ENCODE measurements at places on chromosomes 3 and 15.

DNA sequence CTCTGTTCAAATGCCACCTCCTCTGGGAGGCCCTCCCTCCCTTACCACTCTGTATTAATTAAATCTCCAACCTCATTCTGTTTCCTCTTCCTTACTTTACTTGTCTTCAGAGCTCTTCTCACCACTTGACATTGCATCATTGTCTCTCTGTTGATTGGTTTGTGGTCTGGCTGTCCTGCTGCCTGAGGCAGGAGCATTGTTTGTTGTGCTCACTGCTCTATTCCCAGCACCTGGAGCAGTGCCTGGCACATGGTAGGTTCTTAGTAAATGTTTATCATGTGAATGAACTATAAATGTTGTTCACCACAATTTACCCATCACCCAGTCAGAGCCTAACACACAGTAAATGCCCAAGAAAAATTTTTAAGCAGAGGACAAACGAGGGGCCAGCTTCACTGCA lies 6.7 kb upstream of the BFSP2 start:
- DNase-seq = no peak

DNA sequence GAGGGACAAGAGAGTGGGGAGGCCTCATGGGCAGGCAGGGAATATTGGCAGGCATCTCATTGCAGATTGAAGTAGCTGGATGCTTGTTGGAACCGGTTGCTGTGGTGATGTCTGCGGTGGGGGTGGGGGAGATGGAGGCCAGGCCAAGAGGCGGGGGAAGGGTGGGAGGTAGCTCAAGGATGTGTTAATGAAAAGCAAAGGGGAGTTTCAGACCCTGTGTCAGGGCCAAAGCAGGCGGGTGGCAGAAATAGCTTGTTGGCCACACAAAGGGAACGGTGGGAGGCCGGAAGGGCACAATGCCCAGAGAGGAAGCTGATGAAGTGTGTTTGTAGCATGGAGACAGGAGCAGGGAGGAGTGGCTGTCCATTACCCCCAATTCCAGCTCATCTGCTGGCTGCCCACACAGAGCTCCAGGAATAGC lies 28.0 kb downstream of the CCDC33 start:
- no peak for DNase-seq

DNA sequence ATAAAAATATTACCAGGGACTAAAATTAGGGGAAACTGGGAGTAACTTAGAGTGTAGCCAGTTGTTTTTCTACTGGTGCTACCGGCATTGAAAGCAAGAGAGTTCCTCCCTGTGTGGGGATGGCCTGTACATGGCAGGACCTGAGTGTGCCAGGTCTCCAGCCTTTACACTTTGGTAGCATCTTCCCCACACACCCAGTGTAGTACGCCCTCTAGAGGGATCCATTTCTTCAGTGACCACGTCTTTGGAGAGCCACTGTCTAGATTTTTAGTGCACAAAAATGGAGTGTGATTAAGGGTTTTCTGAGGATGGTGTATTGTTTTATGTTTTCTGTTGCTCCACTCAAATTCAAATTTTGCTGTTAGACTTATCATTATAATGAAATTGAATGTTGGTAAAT lies 507.0 kb upstream of the TPRG1 start:
- DNase-seq = peak; percentile 21

- DNase-seq = no peak
Measured at GRCh38 chr3:134357261-134357913, 16.9 kb downstream of the AMOTL2 start.

DNA sequence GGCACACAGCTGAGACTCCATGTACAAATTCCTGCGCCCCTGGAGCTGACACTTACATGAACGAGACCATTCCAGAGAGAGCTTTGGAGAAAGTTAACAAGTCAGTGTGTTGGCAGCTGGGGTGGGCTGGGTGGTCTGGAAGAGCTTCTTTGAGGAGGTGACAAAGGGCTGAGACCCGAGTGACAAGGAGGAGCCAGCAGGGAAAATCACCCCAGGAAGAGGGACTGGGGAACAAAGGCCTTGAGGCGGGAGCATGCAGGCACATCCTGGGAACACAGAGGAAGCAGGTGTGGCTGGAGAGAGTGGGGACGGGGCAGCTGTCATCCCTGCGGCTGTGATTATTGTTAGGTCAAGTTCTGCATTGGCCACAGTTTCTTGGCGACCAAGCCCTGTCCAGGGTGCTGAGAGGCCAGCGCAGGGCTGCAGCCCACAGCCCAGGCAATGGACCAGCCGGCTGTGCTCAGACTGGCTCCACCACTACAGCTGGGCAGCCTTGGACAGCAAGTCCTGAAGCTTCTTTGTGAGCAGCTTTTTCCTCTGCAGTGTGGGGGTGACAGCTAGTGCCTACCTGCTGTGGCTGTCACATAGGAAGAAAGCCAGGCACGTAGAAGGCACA lies 34.2 kb upstream of the PRR23E start:
- DNase-seq = no peak

DNA sequence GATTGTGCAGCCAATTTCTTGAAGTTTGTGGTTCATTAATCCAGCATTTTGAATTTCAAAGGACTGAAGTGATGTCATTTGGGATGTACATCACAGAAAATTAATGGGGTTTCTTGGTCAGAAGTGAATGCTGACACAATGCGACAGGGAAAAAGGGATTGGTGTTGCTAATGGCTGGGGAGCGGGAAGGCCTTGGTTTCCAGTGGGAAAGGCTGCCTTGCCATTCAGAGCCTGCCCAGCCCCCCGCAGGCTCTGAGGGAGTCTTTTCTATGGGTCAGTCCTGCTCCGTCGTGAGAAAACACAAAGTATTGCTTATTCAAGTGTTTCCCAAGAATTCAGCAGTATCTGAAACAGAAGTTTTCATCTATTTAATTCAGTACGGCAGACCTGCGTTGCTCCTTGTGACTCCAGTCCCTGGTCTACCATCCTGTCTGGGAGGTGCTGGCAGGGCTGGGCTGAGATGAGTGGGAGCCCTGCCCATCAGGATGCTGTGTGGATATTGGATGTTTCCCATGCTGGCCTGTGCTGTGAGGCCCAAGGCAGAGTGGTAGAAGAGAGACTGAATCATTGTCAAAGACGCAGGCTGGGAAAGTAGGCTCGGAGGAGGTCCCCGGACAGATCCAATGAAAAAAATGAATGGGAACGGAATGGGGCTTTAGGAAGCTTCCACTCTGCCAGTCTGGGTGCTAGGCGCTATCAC lies 111.2 kb upstream of the KLHL25 start:
- DNase-seq = no peak

DNA sequence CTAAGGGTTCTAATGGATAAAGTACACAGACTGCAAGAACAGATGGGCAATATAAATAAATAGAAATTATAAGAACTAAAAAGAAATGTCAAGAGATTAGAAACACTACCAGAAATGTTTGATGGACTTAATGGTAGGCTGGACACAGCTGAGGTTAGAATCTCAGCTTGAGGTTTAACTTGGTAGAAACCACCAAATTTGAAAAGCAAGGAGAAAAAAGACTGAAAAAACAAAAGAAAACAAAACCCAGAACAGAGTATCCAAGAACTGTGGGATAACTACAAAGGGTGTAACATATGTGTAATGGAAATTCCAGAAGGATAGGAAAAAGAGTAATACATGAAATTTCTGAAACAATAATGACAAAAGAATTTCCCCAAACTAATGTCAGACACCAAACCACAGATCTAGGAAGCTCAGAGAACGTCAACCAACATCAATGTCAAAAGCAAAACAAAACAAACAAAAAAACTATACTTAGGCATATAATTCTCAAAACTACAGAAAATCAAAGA lies 35.0 kb downstream of the RFX7 start:
- DNase-seq = no peak
